Suprapubic skin (tissue), 4 donors: ENCODE measurements at places on chromosomes 13 and 19. TPM values are rescaled to one million over a fixed set of nuclear protein-coding genes. Genes with fewer than 3 reads are reported as not detected.

DNA sequence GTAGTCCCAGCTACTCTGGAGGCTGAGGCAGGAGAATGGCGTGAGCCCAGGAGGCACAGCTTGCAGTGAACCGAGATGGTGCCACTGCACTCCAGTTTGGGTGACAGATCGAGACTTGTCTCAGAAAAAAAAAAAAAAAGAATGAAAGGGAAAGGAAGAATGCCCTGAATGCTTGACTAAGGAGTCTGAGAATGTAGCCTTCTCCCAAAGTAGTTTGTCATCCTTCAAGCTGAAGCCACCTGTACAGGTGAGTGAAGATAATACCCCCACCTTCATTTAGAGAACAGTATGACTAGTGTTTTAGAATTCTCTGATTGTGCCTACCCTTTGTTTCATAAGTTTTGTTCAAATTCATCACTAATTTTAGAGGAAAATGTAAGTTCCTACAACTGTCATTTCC is 5.9 kb downstream of the RCBTB1 start:
- H3K4me1 ChIP-seq, result peaks cover 10% of the 10 kb centered on the region
- no peaks in the 10 kb centered on the region for H3K27me3 ChIP-seq
- no peak for DNase-seq
- no peak overlapping the region for H3K4me3 ChIP-seq
- H3K36me3 ChIP-seq, result peaks cover 11% of the 10 kb centered on the region

DNA sequence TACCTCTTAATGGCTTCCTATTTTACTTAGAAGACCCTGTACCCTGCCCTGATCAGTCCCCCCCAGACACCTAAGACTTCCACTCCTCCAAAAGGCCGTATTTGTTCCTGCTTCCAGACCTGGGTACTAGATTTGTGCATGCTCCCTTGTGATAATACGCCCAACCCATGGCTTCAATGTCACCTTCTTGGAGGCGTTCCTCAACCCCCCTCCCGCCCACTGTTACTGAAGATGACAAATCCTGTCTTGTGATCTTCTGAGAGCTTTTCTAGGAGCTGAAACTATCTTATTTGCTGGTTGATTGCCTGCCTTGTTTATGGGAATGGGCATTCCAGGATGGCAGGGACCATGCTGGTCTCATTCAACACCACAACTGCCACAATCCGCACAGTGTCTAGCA is 9.4 kb downstream of the SLC25A23 start:
- no peak overlapping the region for H3K27ac ChIP-seq
- H3K36me3 ChIP-seq, result peaks cover 51% of the 10 kb centered on the region
- H3K4me3 ChIP-seq, result no peak overlapping the region

GRCh38 chr19:16462757-16463250 is 9.0 kb downstream of the EPS15L1 start:
- no peaks in the 10 kb centered on the region for H3K36me3 ChIP-seq
- no peak for DNase-seq
- H3K4me3 ChIP-seq, result no peak overlapping the region
- no peak overlapping the region for H3K27ac ChIP-seq
- H3K4me1 ChIP-seq, result peaks cover 39% of the 10 kb centered on the region
- no peaks in the 10 kb centered on the region for H3K27me3 ChIP-seq

DNA sequence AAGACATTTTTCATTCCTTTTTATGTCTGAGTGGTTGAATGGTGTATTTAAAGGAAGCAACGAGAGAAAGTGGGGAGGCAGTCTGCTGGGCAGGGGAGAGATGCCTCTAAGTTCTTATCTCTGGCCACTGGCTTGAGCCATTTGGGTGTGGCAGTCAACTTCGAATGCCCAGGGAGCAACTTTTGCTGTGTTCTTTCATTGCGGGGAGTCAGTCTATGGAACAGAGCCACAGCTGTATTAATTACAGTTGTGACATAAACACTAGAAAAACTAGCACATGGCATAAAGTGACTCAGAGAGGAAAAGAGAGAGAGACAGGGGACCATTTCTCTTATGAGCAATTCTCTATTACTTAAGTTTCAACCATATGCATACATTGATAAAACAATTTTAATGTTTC is 40.4 kb upstream of the PDCD5 start:
- DNase-seq, result no peak
- no peak overlapping the region for H3K4me3 ChIP-seq
- H3K27me3 ChIP-seq, result peaks cover 3% of the 10 kb centered on the region
- no peaks in the 10 kb centered on the region for H3K36me3 ChIP-seq
- no peaks in the 10 kb centered on the region for H3K4me1 ChIP-seq

DNA sequence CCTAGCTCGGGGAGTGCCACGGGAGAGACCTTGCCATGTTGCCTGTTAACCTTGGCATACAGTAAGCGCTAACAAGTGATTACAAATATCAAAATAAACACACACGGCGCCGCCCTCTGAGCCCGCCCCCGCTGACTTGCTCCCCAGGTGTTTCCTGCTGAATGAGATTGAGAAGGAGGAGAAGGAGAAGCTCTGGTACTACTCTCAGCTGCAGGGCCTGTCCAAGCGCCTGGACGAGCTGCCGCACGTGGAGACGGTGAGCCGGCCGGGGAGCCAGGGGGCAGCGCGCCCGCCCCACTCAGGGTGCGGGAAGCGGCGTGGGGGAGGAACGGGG is 5.0 kb downstream of the APC2 start:
- DNase-seq, result no peak
- peak overlapping the region; percentile 42 for H3K27ac ChIP-seq
- H3K4me1 ChIP-seq, result peaks cover 46% of the 10 kb centered on the region
- H3K4me3 ChIP-seq, result no peak overlapping the region

GRCh38 chr13:88384542-88384941 is 713.4 kb downstream of the SLITRK5 start:
- no peak for DNase-seq
- H3K27me3 ChIP-seq, result no peaks in the 10 kb centered on the region
- no peak overlapping the region for H3K4me3 ChIP-seq

- DNase-seq, result no peak
- H3K4me3 ChIP-seq, result no peak overlapping the region
- no peak overlapping the region for H3K27ac ChIP-seq
- H3K4me1 ChIP-seq, result peaks cover 21% of the 10 kb centered on the region
- no peaks in the 10 kb centered on the region for H3K27me3 ChIP-seq
- no peaks in the 10 kb centered on the region for H3K36me3 ChIP-seq
Measured at GRCh38 chr13:99015606-99016490, 38.0 kb upstream of the DOCK9 start.

DNA sequence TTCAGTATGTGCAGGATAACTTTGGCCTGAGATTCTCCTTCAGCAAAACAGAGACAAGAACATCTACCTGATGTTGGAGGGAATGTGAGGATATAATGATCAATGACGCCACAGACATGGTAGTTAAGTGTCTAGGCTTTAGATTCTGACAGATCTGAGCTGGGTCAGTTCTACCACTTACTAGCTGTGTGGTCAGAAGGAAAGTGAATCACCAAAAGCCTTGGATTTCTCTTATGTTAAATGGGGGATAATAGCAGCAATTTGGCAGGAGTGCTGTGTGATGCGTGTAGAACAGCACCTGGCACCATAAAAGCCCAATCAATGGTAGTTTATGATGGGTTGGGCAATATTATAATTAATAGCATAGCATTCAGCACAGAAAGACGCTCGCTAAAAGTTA is 41.7 kb downstream of the RXFP2 start:
- no peak for DNase-seq
- no peaks in the 10 kb centered on the region for H3K27me3 ChIP-seq
- H3K27ac ChIP-seq, result no peak overlapping the region
- H3K36me3 ChIP-seq, result no peaks in the 10 kb centered on the region
- H3K4me3 ChIP-seq, result no peak overlapping the region
- no peaks in the 10 kb centered on the region for H3K4me1 ChIP-seq

- H3K27ac ChIP-seq, result peak overlapping the region; percentile 8
- H3K4me1 ChIP-seq, result peaks cover 31% of the 10 kb centered on the region
- DNase-seq, result no peak
Measured at GRCh38 chr13:29909081-29909730, 58.8 kb upstream of the UBL3 start.

DNA sequence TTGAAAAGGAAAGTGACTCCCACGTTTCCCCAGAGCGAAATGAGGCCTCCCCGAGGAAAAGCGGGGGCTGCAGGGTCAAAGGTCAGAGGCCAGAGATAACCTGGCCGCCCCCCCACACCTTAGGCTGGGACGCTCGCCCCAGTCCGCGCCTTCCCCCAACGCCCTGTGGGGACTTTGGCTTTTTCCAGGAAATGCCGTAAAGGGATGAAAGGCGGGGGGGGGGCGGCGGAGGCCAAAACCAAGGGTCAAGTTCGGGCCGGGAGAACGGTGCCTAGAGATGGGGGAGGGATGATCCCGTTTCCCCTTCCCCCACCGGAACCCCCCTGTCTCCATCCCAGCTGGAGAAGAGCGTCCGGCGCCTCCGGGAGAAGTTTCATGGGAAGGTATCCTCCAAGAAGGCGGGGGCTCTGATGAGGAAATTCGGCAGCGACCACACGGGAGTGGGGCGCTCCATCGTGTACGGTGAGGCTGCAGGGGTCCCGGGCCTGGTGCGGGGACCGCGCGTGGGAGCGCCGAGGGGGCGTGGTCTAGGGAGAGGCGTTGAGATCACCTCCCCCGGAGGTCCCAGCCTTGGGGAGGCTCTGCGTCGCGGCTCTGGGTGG is 575 bp downstream of the SHFL start:
- peak overlapping the region; percentile 94 for H3K4me3 ChIP-seq
- peak overlapping the region; percentile 81 for H3K27ac ChIP-seq
- peaks cover 28% of the 10 kb centered on the region for H3K36me3 ChIP-seq
- DNase-seq, result no peak
- no peaks in the 10 kb centered on the region for H3K27me3 ChIP-seq
- peaks cover 10% of the 10 kb centered on the region for H3K4me1 ChIP-seq

DNA sequence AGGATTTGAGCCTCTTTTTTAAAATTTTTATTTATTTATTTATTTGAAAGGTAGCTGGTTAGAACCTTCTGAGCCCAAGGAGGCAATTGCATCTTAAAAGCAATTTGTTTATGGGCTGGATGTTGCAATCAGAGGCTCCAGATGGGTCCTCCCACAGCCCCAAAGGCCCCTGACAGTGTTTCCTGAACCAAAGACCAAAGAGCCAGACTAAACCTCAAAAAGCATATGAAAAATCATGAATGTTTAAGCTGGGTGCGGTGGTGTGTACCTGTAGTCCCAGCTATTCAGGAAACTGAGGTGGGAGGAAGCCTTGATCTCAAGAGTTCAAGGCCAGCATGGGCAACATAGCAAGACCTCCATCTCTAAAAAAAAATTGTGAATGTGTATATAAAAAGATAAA is 67.8 kb upstream of the RGCC start:
- no peaks in the 10 kb centered on the region for H3K36me3 ChIP-seq
- H3K27me3 ChIP-seq, result no peaks in the 10 kb centered on the region
- no peak overlapping the region for H3K4me3 ChIP-seq
- H3K27ac ChIP-seq, result no peak overlapping the region
- DNase-seq, result no peak

GRCh38 chr13:47334173-47334572 is 437.3 kb upstream of the HTR2A start:
- no peaks in the 10 kb centered on the region for H3K36me3 ChIP-seq
- H3K27ac ChIP-seq, result peak overlapping the region; percentile 56
- no peaks in the 10 kb centered on the region for H3K4me1 ChIP-seq
- no peak overlapping the region for H3K4me3 ChIP-seq
- DNase-seq, result no peak

DNA sequence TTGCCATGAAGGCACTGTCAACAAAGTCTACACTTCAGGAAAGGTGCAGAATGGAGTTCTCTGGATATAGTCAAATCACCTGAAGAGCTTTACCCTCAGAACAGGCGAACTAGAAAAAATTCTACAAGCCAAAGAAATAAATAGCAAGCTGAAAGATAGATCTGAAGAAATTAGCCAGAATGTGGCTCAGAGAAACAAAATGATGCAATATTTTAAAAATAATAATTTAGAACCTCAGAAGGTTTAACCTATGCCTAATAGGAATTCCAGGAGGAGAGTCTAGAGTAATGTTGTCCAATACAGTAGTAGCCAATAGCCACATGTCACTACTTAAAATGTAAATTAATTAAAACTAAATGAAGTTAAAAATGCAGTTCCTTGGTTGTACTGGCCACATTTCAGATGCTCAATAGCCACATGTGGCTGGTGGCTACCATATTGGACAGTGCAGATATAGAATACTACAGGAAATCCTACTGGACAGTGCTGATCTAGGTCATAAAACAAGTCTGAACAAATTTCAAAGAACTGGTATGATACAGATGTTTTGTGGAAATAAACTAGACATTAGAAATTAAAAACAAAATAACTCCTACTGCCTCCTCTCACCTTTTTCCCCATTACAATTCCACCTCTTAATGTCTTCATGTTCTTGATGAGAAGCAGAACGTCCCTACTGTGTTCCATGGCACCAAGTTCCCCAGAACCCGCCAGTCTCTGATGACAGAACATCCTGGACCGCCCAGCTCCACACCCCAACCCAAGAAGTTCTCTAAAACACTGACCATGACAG is 679 bp upstream of the CDADC1 start:
- peak; percentile 83 for DNase-seq
- peaks cover 6% of the 10 kb centered on the region for H3K36me3 ChIP-seq
- peak overlapping the region; percentile 93 for H3K27ac ChIP-seq
- H3K27me3 ChIP-seq, result no peaks in the 10 kb centered on the region
- H3K4me3 ChIP-seq, result peak overlapping the region; percentile 98
- peaks cover 20% of the 10 kb centered on the region for H3K4me1 ChIP-seq

DNA sequence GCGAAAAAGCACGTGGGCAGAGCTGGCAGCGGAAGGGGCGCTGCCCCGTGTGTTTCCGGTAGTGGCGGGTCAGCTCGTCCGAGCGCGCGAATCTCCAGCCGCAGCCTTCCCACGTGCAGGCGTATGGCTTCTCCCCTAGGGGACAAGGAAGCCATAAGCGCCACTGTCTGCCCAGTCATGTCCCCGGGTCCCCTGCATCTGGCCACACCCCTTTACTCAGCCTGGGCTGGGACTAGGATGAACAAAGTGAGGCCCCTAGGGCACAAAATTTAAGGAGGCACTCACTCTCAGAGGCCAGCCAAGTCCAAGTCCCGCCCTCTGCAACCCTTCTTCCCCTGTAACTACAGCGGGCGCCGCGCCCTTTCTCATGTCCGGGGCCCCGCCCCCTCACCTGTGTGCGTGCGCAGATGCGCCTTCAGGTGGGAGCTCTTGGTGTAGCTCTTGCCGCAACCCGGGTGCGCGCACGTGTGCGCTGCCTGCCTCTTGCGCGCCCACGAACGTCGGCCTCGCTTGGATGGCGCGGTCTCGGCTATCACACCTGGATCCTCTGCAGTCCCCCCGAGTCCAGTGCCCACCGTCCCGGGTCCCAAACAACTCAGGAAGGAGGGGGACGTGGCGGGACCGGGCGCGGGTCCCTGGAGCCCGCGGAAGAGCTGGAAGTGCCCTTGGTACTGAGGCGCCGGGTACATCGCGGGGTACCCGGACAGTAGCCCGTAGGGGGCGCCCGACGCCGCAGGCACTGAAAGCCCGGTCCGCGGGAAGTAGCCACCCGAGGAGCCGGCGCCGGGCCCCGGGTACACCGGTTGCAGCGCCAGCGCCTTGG is 1.9 kb downstream of the KLF1 start:
- H3K4me1 ChIP-seq, result peaks cover 27% of the 10 kb centered on the region
- H3K27ac ChIP-seq, result no peak overlapping the region
- no peak for DNase-seq
- no peaks in the 10 kb centered on the region for H3K36me3 ChIP-seq

The SULT2B1 gene
- total RNA-seq, result 26.0 TPM

The KLHL1 gene
- total RNA-seq, result not detected

The IL12RB1 gene
- not detected for total RNA-seq

The FXYD7 gene
- total RNA-seq, result not detected

The TEX101 gene
- total RNA-seq, result not detected
